ENCODE measurements at places on chromosomes 3 and 15.

GRCh38 chr3:107111872-107112271, 265.4 kb upstream of the CCDC54 start:
- no peak overlapping the region for H3K4me3 ChIP-seq
- H3K27me3 ChIP-seq, result no peaks in the 10 kb centered on the region
- H3K36me3 ChIP-seq, result no peaks in the 10 kb centered on the region
- DNase-seq, result no peak

- DNase-seq, result no peak
- H3K27ac ChIP-seq, result no peak overlapping the region
- no peaks in the 10 kb centered on the region for H3K36me3 ChIP-seq
Observed at GRCh38 chr15:52185151-52185561, 6.0 kb downstream of the GNB5 start.

GRCh38 chr3:63386568-63386967, 108.5 kb downstream of the SYNPR start:
- H3K27ac ChIP-seq, result no peak overlapping the region
- no peak overlapping the region for H3K4me3 ChIP-seq
- H3K36me3 ChIP-seq, result no peaks in the 10 kb centered on the region
- H3K4me1 ChIP-seq, result peaks cover 4% of the 10 kb centered on the region
- H3K27me3 ChIP-seq, result 0 out of 2 replicates have a peak, but pooled peaks cover 14% of the 10 kb centered on the region

DNA sequence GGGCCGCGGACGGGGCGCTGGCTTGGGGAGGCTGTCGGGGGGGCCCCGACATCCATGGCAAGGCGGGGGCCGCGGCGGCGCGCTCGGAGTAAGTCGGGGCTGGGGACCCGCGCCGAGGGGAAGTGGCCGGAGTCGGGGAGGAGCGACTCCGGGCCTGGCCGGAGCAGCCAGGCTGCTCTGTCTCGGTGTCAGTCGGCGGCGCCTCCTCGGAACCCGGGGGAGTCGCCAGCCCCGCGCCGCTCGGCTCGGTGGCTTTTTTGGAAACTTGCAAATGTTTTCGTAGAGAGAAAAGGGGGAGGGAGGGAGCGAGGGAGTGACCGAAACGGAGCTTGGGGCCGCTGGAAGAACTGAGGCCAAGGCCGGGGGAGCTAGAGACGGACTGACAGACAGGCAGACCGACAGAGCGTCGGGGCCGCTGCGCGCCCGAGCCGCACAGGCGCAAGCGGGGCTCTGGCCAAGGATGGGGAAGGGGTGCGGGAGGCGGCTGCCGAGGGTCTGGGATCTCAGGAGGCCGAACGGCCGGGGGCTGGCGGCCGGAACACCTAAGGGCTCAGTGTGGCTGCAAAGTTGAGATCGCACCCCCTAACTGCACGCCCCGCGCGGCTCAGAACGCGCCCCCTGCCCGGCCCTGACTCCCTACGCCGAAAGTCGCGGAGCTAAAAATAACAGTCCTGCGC, 5.0 kb downstream of the PTH1R start:
- peaks cover 25% of the 10 kb centered on the region for H3K27me3 ChIP-seq
- no peak overlapping the region for H3K27ac ChIP-seq
- peak; percentile 52 for DNase-seq
- H3K36me3 ChIP-seq, result no peaks in the 10 kb centered on the region

GRCh38 chr15:78369161-78369560, 29.0 kb downstream of the CRABP1 start:
- H3K4me3 ChIP-seq, result no peak overlapping the region
- peaks cover 32% of the 10 kb centered on the region for H3K27me3 ChIP-seq
- no peaks in the 10 kb centered on the region for H3K36me3 ChIP-seq
- DNase-seq, result no peak

GRCh38 chr15:59887211-59887610, 116.9 kb upstream of the FOXB1 start:
- no peaks in the 10 kb centered on the region for H3K27me3 ChIP-seq
- H3K4me3 ChIP-seq, result no peak overlapping the region
- no peak for DNase-seq
- no peaks in the 10 kb centered on the region for H3K4me1 ChIP-seq

- H3K4me1 ChIP-seq, result no peaks in the 10 kb centered on the region
- no peak overlapping the region for H3K4me3 ChIP-seq
- no peaks in the 10 kb centered on the region for H3K36me3 ChIP-seq
- no peak overlapping the region for H3K27ac ChIP-seq
- peaks cover 6% of the 10 kb centered on the region for H3K27me3 ChIP-seq
Observed at GRCh38 chr3:124918524-124918923, 16.0 kb downstream of the MUC13 start.

DNA sequence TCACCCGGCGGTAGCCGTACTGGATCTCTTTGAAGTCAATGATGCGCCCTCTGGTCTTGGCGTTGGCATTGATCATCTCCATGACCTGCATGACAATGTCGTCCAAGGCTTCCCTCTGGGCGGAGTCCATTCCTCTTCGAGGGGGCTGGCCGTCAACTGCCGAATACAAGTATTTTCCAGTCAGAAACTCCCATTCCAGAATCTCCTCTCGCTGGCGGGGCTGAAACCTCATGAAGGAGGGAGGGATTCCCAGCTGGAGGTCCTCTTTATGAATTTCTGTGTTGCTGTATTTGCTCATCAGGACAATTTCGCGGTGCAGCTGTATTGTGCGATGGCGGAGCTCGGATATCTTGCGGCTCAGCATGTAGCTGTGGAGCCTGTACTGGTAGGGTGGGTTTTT, 73.4 kb downstream of the CHSY1 start:
- DNase-seq, result no peak
- no peak overlapping the region for H3K4me3 ChIP-seq

- H3K4me3 ChIP-seq, result no peak overlapping the region
- H3K27ac ChIP-seq, result no peak overlapping the region
- DNase-seq, result no peak
- peaks cover 17% of the 10 kb centered on the region for H3K4me1 ChIP-seq
Observed at GRCh38 chr15:83163032-83163431, 44.6 kb downstream of the HDGFL3 start.

- H3K27ac ChIP-seq, result no peak overlapping the region
- H3K27me3 ChIP-seq, result no peaks in the 10 kb centered on the region
- H3K36me3 ChIP-seq, result no peaks in the 10 kb centered on the region
- DNase-seq, result no peak
Observed at GRCh38 chr3:23655749-23656148, 150.0 kb upstream of the UBE2E1 start.

- H3K4me1 ChIP-seq, result peaks cover 12% of the 10 kb centered on the region
- H3K4me3 ChIP-seq, result peak overlapping the region; percentile 80
- H3K36me3 ChIP-seq, result no peaks in the 10 kb centered on the region
- DNase-seq, result no peak
- no peaks in the 10 kb centered on the region for H3K27me3 ChIP-seq
Observed at GRCh38 chr15:59105854-59106253, 908 bp downstream of the CCNB2 start.

DNA sequence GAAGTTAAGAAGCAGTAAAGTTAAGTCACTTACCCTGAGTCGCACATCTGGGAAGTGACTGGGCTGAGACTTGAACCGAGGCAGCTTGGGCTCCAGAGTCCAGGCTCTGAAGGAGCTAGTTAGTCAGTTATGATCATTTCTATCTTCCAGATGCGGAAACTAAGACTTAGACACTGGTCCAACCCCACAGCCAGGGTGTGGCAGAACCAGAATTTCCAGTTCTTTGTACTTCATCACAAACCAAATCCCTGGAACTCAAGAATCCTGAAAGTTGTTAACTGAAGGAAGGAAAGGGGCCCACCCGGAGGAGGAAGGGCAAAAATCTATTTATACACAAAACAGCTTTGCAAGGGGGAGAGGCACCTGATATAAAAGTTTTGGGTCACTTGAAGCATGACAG, 389.9 kb downstream of the SHQ1 start:
- no peak overlapping the region for H3K27ac ChIP-seq
- DNase-seq, result no peak
- H3K36me3 ChIP-seq, result no peaks in the 10 kb centered on the region

DNA sequence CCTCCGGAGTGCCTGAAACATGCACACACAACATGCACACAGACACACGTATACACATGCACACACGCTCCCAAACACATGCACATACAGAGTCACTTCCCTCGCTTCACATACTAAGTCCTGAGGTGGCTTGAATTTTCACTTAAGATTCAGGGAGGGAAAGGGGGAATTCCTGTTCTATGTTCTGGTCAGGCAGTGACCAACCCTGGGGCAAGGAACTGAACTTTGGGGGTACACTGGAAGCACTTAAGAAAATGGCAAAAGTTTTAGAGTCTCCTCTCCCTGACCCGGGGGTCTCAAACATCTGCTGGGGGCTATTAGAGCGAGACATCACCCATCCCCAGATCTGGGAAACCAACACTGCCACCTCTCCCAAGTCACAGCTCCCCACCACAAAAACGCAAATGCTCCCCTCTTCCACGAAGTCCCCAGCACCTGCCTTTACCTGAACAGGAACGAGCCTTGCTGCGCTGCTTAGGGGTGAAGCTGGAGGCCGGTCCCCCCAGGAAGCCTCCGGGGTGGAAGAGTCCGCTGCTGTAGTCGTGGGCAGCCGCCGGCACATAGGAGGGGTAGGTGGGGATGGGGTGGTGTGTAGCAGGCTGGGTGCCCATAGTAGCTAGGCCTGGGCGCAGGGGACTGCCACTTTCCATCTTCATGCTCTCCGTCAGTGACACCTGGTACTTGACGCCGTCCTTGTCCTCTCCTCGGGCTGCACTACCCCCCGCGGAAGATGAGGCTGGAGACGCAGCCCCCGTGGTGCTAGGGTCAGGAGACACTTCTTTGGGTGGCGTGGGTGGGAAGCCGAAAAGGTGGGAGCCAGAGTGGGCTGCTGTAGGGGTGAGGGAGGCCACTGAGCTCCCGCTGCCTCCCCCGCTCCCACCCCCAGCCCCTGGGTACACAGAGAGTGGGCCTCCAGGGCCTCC, 7.5 kb downstream of the GATA2 start:
- H3K4me1 ChIP-seq, result peaks cover 43% of the 10 kb centered on the region
- H3K36me3 ChIP-seq, result 0 out of 2 replicates have a peak, but pooled peaks cover 2% of the 10 kb centered on the region
- H3K27ac ChIP-seq, result peak overlapping the region; percentile 71
- DNase-seq, result peak; percentile 56
- no peaks in the 10 kb centered on the region for H3K27me3 ChIP-seq
- peak overlapping the region; percentile 90 for H3K4me3 ChIP-seq

GRCh38 chr15:80419546-80419945, 15.4 kb downstream of the ARNT2 start:
- no peak overlapping the region for H3K4me3 ChIP-seq
- H3K4me1 ChIP-seq, result no peaks in the 10 kb centered on the region
- H3K36me3 ChIP-seq, result no peaks in the 10 kb centered on the region
- no peak overlapping the region for H3K27ac ChIP-seq

- H3K27ac ChIP-seq, result no peak overlapping the region
- no peak for DNase-seq
- no peak overlapping the region for H3K4me3 ChIP-seq
- no peaks in the 10 kb centered on the region for H3K4me1 ChIP-seq
Observed at GRCh38 chr3:102573483-102574028, 138.7 kb downstream of the ZPLD1 start.

- peak overlapping the region; percentile 64 for H3K27ac ChIP-seq
- DNase-seq, result no peak
- no peaks in the 10 kb centered on the region for H3K36me3 ChIP-seq
- no peaks in the 10 kb centered on the region for H3K27me3 ChIP-seq
- H3K4me1 ChIP-seq, result peaks cover 7% of the 10 kb centered on the region
Observed at GRCh38 chr15:80153900-80154299, 1.1 kb downstream of the FAH start.

GRCh38 chr3:27740854-27741253, 18.7 kb upstream of the EOMES start:
- no peaks in the 10 kb centered on the region for H3K27me3 ChIP-seq
- no peak overlapping the region for H3K27ac ChIP-seq
- no peaks in the 10 kb centered on the region for H3K36me3 ChIP-seq
- no peaks in the 10 kb centered on the region for H3K4me1 ChIP-seq
- no peak overlapping the region for H3K4me3 ChIP-seq

GRCh38 chr3:140572334-140572733, 105.5 kb upstream of the TRIM42 start:
- no peak for DNase-seq
- peaks cover 18% of the 10 kb centered on the region for H3K27me3 ChIP-seq
- H3K36me3 ChIP-seq, result no peaks in the 10 kb centered on the region
- H3K4me1 ChIP-seq, result no peaks in the 10 kb centered on the region
- H3K27ac ChIP-seq, result no peak overlapping the region

DNA sequence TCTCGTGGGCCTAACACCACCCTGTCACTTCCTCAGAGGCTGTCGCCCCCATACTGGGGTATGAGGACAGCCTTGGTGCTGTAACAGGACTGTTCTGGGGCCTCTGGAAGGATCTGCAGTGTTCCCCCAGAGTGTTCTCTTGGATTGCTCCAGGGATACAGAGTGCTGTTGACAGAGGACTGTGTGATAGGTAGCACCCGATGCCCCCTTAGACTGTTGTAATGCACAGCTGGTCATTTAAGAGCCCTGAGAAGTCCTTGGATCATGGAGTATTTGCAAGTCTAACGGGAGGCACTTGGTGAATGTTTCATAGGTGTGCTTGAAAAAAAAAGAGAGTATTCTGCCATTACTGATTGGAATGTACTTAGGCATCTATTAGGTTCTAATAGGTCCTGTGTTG, 35.4 kb upstream of the UBE3A start:
- no peak overlapping the region for H3K27ac ChIP-seq
- H3K27me3 ChIP-seq, result no peaks in the 10 kb centered on the region
- no peak overlapping the region for H3K4me3 ChIP-seq
- no peaks in the 10 kb centered on the region for H3K4me1 ChIP-seq
- no peak for DNase-seq

GRCh38 chr3:146513386-146514051, 30.9 kb downstream of the PLSCR1 start:
- no peak overlapping the region for H3K27ac ChIP-seq
- DNase-seq, result peak; percentile 45
- peaks cover 12% of the 10 kb centered on the region for H3K4me1 ChIP-seq
- H3K27me3 ChIP-seq, result no peaks in the 10 kb centered on the region

DNA sequence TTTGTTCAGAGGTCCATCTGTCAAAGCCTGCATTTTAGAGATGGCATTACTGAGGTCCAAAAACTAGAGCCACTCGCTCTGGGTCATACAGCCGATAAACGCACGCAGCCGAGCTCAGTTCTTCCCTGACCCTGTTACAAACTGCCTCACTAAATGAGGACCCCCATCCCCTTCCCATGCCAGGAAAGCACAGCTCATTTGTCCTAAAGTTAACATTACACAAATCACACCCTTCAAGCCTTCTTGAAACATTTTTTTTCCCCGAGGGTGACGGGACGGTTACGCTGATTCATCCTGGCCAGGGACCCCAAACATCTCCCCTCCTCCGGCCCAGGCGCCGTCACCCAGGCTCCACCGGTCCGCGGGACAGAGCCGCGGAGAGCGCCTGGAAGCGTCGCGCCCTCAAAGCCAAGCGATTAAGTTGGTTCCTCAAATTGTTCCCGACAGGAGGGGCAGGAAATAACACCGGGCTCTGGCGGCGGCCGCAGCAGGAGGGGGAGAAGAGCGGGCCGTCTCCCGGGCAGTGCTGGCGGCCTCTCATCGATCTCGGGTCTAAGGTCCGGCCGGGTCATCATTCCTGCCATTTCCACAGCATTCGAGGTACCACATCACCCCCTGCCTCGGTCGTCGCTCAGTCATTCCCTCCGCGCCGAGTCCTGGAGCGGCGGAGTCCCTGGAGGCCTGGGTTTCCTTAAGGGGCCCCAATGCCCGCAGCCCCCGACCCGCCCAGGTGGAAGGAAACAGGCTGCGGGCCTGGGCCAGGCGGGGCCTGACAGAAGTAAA, 619 bp upstream of the CMTM8 start:
- no peaks in the 10 kb centered on the region for H3K4me1 ChIP-seq
- peak overlapping the region; percentile 77 for H3K4me3 ChIP-seq
- H3K36me3 ChIP-seq, result no peaks in the 10 kb centered on the region
- DNase-seq, result peak; percentile 28

Measured in GM23248 (cell line).